ENCODE measurements at places on chromosomes 7 and 10. TPM values are rescaled to one million over a fixed set of nuclear protein-coding genes. Genes with fewer than 3 reads are reported as not detected.

Gene TRIM74
- 0.94 TPM for polyA plus RNA-seq

GRCh38 chr7:2114052-2114451, 118.7 kb downstream of the MAD1L1 start:
- DNase-seq = no peak

Gene SFR1
- 10.6 TPM for polyA plus RNA-seq

GRCh38 chr7:40516376-40516775, 381.6 kb downstream of the SUGCT start:
- DNase-seq = no peak

DNA sequence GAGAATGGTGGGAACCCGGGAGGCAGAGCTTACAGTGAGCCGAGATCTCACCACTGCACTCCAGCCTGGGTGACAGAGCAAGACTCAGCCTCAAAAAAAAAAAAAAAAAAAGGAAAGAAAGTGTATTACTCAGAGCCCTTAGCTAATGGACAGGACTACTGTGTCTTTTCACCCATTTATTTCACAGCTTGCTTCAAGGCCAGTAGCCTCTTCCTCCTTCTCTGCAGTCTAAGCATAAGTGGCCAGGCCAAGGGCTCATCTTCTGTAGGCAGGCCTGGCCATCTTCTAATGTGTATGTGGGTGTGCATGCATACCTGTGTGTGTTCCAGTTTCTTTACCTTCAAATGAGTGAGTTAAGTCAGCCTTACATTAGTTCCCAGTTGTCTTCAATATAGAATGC, 94.8 kb upstream of the GDF10 start:
- DNase-seq = no peak

Gene TMEM229A
- polyA plus RNA-seq = 0.08 TPM

GRCh38 chr7:85972504-85973141, 671.1 kb upstream of the GRM3 start:
- DNase-seq = no peak

- no peak for DNase-seq
Observed at GRCh38 chr10:125017547-125018298, 75.8 kb downstream of the ZRANB1 start.

- no peak for DNase-seq
Observed at GRCh38 chr7:17152721-17153120, 145.7 kb upstream of the AHR start.

Gene ABCB4
- 2.7 TPM for polyA plus RNA-seq
